Naive thymus-derived CD8-positive, alpha-beta T cell (primary cell): ENCODE measurements at places on chromosomes 2 and 18.

GRCh38 chr2:86627550-86627949, 3.9 kb upstream of the RNF103 start:
- DNase-seq, result no peak

- no peak for DNase-seq
Measured at GRCh38 chr2:144111437-144111836, 408.5 kb downstream of the ZEB2 start.

- no peak for DNase-seq
Measured at GRCh38 chr18:23229472-23229871, 94.2 kb downstream of the CABLES1 start.

GRCh38 chr18:4797002-4797685, 342.0 kb upstream of the DLGAP1 start:
- no peak for DNase-seq

DNA sequence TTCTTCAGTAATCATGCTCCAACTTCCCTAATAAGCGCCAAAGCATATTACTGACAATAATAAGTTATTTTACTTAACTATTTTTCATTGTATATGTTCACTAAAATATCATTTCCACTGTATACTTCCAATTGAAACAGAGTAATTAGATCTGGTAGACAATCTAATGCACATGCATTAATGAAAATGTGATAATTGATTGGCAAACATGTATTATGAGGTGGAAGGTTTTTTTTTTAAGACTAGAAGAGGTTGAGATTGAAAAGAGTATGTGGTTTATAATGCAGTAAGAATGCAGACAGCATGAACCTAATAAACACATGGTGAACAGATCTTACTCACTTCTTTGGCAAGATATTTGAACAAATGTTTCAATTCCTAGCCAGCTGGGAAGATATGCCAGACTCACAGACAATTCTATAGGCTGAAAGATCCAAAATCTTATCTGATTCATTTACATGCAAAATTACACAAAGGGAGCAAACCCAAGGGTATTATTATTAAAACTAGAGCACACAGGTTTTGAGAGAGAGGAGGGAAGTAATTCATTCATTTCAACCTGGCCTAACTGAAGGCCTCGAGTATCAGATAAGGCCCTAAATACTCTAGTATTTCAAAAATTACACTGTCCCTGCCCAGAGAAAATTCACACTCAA, 2.8 kb downstream of the NCKAP1 start:
- no peak for DNase-seq

DNA sequence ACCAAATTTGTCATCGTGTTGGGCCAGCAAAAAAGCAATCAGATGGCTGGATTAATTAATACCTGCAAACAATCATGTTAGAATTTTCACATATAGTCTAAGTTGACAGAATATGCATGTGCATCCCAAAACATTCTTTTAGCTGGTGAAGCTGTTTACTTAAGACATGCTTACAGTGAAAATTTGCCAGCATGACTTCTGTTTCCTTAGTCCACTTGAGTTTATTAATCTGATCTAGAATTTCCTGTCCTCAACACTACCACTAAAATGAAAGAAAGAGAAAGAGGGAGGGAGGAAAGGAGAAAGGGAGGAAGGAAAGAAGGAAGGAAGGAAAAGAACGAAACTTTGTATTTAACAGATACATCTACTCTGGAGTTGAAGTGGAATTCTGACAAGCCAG, 2109.9 kb upstream of the PIK3C3 start:
- DNase-seq, result no peak

- no peak for DNase-seq
Measured at GRCh38 chr2:14424478-14425390, 207.8 kb upstream of the LRATD1 start.

- DNase-seq, result no peak
Measured at GRCh38 chr18:31603315-31603714, 11.6 kb downstream of the TTR start.

- DNase-seq, result no peak
Measured at GRCh38 chr2:242002944-242003343, 133.4 kb downstream of the RTP5 start.

- DNase-seq, result peak; percentile 18
Measured at GRCh38 chr2:27303093-27304025, 4.9 kb downstream of the UCN start.

DNA sequence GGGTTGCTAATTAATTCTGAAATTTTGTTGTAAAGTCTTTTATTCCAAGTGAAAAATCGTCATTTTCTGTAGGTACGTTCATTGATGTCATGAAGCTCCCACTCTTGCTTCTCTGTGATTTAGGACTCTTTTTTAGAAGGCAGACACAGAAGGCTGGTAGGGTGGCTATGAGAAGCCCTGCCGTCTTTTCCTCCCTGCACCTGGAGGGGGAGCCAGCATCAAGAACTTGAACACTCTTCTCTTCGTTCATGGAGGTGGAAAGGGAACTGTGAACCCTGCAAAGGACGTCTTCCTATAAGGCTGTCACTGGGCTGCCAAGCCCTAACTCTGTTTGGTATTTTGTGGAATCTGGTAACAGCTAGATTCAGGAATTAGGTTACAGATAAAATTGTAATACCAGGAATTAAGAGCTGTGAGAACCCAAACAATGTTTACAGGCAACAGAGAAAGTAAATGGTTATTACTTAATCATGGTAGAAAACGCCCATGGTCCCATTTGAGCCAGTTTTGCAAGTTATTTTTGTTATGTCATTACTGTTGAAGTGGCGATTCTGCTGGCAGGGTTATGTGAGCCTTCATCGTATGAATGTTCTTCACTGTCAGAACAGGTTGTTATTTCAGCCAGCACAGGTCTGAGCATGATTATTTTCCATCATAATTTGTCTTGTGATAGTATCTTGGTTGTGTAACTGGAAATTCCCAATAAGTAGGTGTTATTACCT, 112.2 kb downstream of the OSBPL6 start:
- no peak for DNase-seq

GRCh38 chr18:29549759-29550158, 1372.8 kb upstream of the CDH2 start:
- no peak for DNase-seq

- DNase-seq, result no peak
Measured at GRCh38 chr2:238684362-238685326, 163.2 kb upstream of the TWIST2 start.

DNA sequence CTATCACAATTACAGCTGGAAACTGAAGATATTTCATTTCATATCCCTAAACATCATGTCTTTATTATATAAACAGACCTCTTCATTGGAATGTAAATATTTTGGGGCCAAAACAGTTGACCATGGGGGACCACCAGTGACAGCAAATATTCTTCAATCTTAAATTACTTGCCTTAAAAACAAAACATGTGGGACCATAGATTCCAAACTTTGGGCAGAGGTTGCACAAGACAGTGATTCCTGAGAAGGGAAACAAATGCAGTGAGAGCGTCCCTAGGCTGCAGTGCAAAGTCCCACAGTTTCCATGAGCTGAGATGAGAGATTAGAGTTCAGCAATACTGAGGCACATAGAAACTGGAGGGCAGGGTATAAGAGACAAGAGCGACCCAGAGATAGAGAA, 818.9 kb downstream of the CBLN2 start:
- DNase-seq, result no peak

DNA sequence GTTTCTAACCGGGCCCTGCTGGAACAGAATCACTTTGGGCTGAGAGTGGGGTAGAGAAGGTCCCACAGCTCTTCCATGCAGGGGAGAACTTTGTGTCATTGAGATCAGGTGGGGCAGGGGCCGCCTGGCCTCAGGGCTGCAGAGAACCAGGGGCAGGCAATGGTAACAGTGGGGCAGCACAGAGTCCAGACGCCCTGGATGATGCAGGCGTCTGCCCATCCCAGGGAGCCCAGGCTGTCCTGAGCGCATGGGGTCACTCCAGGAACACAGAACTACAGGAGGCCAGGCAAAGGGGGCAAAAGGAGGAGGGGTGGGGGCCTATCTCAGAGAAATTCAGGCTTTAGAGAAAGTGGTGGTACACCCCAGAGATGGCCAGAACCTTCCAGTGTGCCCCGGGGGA, 121.3 kb downstream of the NDUFA10 start:
- no peak for DNase-seq

DNA sequence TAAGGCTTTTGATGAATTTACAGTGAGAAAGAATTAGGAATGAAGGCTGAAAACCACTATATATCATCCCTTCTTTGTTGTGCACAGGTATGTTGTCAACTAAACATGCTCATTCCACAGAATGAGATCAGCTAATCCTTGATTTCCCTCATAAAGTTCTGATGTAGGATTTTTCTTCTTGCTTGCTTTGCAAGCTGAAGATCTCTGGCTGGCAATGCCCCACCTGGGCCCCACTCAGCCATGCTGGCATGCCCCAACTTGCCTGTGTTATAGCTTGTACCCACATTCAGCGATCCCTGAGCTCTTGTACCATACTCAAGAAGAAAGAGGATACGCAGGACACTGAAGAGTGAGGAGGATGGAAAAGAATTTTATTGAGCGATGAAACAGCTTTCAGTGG, 18.0 kb upstream of the SERPINB11 start:
- DNase-seq, result no peak

- DNase-seq, result no peak
Measured at GRCh38 chr2:215171151-215171550, 32.7 kb upstream of the ABCA12 start.

GRCh38 chr18:44691148-44691925, 10.6 kb downstream of the SETBP1 start:
- DNase-seq, result no peak

DNA sequence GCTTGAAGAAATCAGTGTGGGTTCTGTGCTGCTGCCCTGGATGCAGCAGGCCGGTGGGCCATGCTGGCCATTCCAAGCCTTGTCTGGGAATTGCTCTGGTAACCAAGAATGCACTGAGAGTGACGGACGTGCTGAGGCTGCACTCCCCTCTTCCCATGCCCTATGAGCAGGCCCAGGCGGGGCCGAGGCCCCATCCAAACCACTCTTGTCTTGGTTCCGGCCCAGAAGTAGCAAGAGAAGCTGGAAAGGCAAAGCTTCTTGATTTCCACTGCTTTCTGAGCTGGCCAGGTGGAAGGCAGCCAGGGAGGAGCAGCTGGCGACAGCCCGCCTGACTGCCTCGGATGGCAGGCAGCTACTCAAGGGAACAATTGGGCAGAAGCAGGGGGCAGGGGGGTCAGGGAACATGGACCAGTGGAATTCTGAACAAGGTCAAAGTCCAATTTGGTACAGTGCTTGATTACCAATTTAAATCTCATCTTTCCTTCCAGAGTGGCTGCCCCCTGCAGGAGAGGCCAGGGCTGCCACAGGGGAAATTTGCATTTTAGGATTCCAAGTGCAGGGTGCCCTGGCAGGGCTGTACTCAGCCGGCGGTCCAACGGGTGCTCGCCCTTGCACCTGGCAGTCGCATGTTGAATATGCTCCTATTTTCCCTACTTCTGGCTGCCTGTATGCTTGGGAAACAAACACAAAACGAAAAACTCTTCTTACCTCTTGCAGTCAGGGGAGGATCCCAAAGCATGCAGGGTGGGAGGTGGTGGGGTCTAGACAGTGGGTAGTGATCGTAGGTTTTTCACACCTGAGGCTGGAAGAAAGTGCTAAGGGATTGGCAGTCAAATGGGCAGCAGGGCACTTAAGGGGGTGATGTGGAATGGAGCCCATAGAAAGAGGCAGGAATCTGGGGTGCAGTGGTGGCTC, 67.3 kb downstream of the LIPG start:
- DNase-seq, result no peak

- DNase-seq, result no peak
Measured at GRCh38 chr2:185475914-185476313, 262.7 kb upstream of the FSIP2 start.

- peak; percentile 15 for DNase-seq
Measured at GRCh38 chr2:24048769-24049484, 614 bp upstream of the FKBP1B start.

GRCh38 chr2:221102896-221103688, 469.0 kb downstream of the EPHA4 start:
- no peak for DNase-seq

DNA sequence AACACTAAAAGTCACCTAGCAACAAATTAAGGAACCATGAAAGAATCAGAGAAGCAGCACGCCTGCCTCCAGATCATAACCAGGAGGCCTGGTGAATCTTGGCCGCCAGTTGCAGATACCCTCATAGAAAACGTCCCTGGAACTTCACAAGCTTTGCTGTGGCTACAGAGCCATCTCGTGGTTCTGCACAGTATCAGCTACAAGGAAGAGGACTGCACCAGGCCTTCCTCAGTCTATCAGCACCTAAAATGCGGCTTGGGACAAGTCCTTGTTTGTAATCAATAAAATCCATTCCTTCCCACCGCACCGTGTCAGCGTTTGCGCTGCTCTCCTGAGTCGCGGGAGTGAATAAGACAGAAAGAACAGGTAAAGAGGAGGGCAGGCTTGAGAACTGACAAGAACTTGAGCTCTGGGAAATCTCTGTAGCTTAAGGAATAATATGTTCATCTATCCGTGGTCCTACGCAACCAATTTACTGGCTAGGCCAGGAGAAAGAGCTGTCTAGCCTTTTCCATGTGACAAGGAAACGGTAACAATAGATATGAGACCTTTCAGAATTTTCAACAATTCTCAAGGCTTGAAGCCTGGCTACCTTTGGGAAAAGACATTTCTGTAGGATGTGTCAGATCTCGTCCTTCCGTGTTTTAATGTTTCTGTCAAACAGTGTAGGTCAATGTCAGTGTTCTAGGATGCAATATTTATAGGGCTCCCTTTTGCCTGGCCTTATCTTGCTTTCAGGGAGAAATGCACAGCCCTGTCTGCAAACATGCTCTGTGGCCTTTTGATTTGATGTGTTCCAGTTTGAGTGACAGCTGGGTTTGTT, 128.5 kb upstream of the RAB12 start:
- DNase-seq, result no peak

DNA sequence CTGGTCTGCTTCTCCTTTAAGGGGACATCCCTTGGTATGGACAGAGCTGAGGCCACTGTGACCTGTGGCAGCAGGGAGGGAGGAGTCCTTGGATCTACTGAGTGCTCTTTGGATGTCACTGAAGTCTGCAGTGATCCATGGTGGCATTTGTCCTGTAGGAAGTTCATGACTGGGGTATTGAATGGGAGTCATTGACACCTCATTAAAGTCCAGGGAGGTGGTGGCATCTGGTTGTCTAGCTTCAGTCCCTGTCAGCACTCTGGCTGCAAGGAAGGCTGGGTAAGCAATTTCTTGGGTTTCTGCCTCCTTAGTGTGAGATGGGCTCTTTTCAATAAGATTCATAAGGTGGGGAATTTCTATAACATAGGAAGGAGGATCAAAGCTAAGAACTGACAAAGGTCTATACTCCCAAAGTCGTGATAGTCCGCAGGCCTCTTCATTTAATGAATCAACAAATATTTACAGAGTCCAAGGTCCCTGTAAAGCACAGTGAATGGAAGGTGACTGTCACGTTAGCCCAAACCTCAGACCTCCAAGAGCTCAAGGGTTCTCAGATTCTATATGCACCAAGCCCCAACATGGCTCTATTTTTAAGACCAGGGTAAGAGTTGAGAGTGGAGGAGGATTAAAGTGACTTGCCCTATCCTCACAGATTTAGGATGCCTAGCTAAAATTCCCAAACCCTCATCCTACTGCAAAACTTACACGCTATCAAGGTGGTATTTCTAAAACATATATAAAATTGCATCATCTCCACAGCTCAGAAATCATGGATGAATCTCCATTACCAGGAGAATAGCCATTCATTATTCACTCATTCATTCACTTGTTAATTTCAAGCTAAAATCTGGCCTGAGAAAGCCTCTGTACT, 40.2 kb downstream of the THNSL2 start:
- no peak for DNase-seq

- DNase-seq, result no peak
Measured at GRCh38 chr18:37393221-37393827, 172.3 kb downstream of the CELF4 start.

GRCh38 chr2:70116936-70117552, 29.8 kb downstream of the PCBP1 start:
- DNase-seq, result no peak
